ENCODE measurements at places on chromosomes 11 and 22.
A peak's percentile ranks its signal among the peaks of the same experiment; 100 is the strongest.

- no peak for DNase-seq
Measured at GRCh38 chr11:9367551-9367950, 16.9 kb upstream of the IPO7 start.

DNA sequence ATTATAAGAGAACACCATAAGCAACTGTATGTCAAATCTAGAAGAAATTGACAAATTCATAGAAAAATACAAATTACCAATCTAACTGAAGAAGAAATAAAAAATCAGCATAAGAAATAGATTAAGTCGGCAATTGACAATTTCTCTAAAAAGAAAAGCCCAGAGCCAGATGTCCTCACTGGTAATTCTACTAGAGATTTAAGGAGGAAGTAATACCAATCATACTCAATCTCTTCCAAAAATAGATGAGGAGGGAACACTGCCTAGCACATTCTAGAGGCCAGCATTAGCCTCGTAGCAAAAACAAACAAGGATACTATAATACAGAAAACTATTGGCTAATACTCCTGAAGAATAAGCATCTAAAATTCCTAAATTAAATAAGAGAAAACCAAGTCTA, 40.4 kb upstream of the IGLL5 start:
- no peak for DNase-seq

GRCh38 chr11:42422090-42422489, 889.7 kb upstream of the API5 start:
- DNase-seq = no peak

GRCh38 chr11:94315664-94316063, 11.3 kb downstream of the IZUMO1R start:
- no peak for DNase-seq

DNA sequence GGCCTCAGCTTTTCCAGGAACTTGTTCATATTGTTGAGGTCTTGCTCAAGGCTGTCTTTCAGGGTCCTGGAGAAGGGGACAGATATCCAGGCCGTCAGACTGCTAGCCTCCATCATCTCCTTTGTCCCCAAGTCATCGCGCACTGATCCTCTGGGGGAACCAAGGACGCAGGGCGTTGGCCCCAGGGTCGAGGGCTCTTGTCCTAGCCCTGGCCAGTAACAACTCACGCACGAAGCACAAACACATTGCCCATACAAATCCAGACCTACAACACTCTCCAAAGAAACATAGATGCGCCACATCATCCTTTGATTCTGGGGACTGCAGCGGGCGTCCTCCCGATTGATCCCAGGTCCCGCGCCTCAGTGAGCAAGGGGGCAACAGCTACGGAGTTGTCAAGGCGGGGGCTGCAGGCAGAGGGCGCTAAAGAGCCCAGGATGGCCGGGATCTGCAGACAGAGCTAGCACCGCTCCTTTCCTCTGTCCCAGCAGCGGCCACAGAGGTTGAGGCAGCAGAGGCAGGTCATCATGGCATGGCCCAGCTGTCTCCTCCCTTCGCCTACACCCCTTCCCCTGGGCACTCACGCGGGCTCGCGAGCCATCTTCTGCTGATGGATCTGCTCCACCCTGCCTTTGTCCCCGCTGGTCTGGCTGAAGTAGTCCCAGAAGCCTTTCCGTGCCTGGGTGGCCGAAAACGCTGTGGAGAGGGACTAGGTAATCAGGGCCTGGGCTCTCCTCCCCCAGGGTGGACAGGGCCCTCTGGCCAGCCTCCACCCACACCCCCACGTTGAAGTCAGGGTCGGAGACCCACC, 472 bp downstream of the APOA5 start:
- peak; percentile 77 for DNase-seq
